ENCODE measurements at places on chromosomes 2 and 18.

- DNase-seq: no peak
Measured at GRCh38 chr18:71936744-71937143, 607.4 kb downstream of the CBLN2 start.

- DNase-seq: no peak
Measured at GRCh38 chr2:39989888-39990287, 210.8 kb upstream of the THUMPD2 start.

- no peak for DNase-seq
Measured at GRCh38 chr2:226093364-226093763, 693.9 kb downstream of the NYAP2 start.

GRCh38 chr18:76452357-76452756 is 42.7 kb downstream of the ZNF516 start:
- no peak for DNase-seq

DNA sequence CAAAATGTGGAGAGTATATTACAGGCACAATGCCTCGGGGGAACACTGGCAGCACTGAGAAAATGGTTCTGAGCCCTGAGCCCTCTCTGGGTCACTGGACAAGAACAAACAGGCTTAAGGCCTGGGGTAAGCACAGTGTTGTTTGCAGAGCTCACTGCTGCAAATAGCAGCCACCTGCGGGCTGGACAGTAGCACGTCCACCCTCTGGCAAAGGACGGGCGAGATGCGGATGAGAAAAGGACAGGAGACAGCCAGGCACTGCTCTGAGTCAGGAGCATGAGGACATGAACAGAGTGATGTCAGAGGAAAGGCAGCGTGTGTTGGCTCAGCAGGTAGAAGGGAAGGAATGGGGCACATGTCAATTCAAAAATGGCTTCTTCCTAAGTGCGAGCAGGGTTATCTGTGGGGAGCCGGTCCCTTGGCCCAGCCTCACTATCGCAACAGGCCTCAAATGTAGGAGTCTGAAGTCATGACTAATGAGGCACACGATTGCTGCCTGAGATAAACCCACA is 25.9 kb upstream of the NEB start:
- DNase-seq: no peak

- DNase-seq: no peak
Measured at GRCh38 chr2:231256494-231256893, 58.1 kb downstream of the ARMC9 start.

- DNase-seq: no peak
Measured at GRCh38 chr2:126786765-126787164, 111.9 kb upstream of the TEX51 start.

GRCh38 chr2:108314586-108315296 is 26.0 kb downstream of the SULT1C2 start:
- no peak for DNase-seq

GRCh38 chr18:51614967-51615571 is 417.6 kb upstream of the MEX3C start:
- DNase-seq: no peak

- DNase-seq: no peak
Measured at GRCh38 chr2:67448648-67449047, 51.5 kb downstream of the ETAA1 start.

- no peak for DNase-seq
Measured at GRCh38 chr2:48733067-48733503, 22.4 kb downstream of the LHCGR start.

DNA sequence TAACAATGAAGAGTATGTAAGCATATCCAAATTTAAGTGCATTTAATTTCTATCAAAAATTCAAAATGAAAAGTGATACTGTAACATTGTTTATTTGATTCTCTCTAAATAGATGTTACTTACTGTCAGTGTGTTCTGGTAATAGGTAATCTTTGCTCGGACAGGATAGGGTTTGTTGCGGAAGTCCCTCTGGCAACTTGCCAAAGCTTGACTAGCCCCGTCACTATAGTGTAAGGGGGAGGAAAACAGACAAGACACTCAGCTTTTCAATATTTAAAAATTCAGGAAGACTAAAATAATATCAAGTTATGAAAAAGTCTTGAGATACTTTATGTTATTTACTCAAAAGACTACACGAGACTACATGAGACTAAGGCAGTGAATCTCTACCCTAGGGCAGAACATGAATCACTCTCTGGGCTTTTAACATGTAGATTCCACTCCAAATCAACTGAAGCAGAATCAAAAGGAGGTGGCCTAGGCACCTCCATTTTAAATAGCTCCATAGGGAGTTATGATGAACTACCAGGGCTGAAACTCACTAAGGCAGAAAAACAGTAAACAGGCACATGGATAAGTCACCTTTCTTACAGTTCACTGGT is 5.9 kb downstream of the LMAN1 start:
- no peak for DNase-seq

- DNase-seq: no peak
Measured at GRCh38 chr2:29270701-29271121, 155.5 kb downstream of the CLIP4 start.

DNA sequence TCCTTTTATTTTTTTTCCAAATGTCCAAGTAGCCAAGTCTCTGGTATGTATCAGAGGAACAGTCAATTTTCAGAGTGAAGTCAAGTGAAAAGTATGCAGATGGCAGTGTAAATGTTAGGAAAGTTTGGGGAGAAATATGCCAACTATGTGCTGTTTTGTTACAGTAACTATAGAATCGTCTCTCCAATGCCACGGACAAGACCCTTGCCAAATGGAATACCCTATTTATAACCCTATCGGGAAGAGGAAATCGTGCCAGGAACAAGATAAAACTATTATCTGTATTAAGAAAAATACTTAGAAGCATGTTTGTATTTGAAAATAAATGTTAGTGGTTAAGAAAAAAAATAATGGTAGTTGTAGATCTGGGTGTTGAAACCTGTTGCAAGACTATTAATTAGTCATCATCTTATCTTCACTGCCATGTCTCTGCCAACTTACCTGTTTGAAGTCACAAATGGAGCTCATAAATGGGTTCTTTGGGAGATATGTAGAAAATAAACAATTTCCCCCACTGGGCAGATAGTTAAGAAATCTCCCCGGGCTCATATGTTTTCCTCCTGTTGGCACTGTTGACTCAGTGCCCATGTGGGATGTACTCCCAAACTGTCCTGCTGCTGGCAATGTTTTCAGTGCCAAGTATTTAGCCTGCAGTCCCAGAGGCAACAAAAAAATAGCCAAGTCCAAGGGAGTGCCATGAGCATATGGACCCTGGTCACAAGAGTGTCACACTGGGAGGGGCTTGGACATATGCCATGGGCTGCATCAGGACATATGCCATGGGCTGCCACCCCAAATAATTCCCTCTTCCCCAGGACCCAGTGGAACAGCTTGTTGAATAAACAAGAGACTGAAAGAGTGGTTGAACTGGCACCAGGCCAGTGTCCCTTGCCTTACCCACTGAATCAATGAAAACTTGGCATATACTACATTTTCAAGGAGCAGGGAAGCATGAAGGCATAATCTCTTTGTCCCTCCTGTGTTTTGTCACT is 366.9 kb downstream of the OSR1 start:
- no peak for DNase-seq
